ENCODE measurements at places on chromosomes 16 and 17. TPM values are rescaled to one million over a fixed set of nuclear protein-coding genes. Genes with fewer than 3 reads are reported as not detected.

- no peak for DNase-seq
Observed at GRCh38 chr16:79786389-79786788, 185.9 kb upstream of the MAF start.

The GDPD3 gene
- total RNA-seq, result 5.3 TPM

GRCh38 chr17:20103454-20104446 lies 94.6 kb downstream of the SPECC1 start:
- no peak for DNase-seq

GRCh38 chr16:89090669-89091426 lies 2.8 kb upstream of the ACSF3 start:
- no peak for DNase-seq

- DNase-seq, result no peak
Observed at GRCh38 chr17:34547453-34548063, 31.8 kb upstream of the TMEM132E start.

DNA sequence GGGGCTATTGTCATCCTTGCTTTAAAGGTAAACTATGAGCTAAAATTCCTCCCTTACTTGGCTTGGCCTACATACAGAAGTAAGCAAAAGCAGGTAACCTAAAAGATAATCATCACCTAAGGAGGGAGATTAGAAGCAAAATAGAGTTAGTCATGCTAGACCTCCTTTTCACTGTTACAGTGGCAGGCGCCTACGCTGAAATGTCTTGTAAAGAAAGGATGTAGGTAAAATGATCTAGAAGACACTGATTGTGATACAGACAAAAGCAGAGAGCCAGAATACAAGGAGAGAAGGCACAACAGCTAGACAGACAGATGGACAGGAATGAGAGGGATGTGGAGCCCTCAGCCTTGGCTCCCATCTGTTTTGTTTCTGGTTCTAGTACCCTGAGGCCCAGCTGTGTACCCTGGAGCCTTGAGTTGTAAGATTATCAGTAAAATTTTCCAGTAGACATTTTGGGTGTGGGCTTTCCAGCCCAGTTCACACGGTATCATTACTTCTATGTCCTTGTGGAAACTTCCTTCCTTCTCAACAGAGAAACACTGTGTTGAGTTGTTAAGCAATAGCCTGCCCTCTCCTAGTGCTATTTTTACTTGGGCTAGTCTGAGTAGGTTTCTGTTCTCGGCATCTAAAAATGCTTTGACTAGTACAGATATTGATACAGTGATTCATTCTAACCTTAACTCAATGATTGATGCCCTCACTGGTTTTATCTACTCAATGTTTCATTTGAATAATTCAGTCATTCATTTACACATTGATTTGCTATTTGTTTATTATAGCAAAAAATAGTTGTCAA lies 7.7 kb upstream of the C16orf78 start:
- no peak for DNase-seq

DNA sequence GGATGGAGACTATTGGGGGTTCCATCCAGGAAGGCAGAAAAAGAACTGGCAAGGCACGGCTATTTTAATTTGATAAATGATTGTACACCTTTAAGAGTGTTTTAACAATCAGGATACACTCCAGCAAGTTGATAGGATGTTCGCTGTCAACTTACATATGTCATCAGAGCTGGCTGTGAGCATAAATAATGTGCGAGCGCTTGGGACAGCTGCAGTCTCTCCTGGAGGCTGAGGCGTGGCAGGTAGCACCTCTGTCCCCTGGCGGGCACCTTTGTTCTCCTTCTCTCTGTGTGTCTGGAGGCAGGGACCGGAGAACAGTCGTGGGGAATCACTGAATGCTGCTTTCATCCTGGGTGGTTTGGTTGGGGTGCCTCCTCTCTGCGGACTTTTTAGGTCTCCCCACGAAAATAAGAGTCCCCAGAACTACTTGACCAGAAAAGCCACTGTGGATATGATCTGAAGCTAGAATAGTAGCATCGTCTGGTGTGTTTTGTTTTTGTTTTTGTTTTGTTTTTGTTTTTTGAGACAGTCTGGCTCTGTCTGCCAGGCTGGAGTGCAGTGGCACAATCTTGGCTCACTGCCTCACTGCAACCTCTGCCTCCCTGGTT lies 9.4 kb downstream of the BAHCC1 start:
- no peak for DNase-seq

GRCh38 chr16:88449267-88449561 lies 3.9 kb upstream of the ZFPM1 start:
- no peak for DNase-seq

DNA sequence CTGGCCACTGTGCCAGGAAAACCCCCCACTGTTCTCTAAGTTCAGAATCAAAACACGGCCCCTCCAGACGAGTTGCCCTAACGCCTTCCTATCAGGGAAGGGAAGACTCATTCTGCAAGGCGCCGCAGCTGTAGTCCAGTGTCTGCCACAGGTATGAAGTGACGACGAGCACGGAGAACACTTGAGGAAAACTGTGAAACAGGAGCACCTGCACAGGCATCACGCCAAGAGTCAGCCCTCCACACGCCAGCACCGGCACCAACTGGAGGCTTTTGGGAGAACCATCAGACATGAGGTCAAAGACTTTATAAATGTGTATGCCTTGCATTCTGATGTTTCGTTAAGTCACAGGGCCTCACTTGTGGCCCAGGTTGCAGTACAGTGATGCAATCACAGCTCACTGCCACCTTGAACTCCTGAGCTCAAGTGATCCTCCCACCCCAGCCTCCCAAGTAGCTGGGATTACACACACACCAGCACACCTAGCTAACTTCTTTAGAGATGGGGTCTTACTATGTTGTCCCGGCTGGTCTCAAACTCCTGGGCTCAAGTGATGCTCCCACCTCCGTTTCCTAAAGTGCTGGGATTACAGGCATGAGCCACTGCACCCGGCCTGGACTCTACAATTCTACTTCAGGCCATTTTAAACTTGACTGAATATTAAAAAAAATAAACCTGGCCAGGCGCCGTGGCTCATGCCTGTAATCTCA lies 22.9 kb downstream of the KLHDC4 start:
- DNase-seq, result no peak

GRCh38 chr16:14155572-14156190 lies 84.6 kb downstream of the MRTFB start:
- DNase-seq, result no peak

- DNase-seq, result no peak
Observed at GRCh38 chr17:38354466-38354865, 2.8 kb downstream of the SOCS7 start.

The ABCC12 gene
- not detected for total RNA-seq

The CCDC92B gene
- total RNA-seq, result not detected

The BLTP2 gene
- total RNA-seq, result 154 TPM

The GPR139 gene
- not detected for total RNA-seq

DNA sequence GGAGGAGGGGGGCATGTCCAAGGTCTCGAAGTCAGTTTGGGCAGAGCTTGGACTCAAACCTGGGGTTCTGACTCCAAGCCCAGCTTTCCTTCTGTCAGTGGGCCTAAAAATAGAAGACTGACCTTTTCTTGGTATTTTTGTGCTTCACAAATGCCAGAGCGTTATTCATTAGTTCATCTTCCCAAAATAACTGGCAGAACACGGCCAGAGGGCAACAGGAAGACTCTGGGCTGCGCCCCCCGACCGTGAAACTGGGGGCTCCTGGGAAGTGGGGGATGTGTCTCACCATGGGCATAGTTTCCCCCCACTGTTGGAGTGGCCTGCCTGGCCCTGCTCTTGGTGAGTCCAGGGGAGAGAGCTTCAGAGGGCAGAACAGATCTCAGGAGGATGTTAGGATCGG lies 94.0 kb downstream of the SOCS1 start:
- no peak for DNase-seq

DNA sequence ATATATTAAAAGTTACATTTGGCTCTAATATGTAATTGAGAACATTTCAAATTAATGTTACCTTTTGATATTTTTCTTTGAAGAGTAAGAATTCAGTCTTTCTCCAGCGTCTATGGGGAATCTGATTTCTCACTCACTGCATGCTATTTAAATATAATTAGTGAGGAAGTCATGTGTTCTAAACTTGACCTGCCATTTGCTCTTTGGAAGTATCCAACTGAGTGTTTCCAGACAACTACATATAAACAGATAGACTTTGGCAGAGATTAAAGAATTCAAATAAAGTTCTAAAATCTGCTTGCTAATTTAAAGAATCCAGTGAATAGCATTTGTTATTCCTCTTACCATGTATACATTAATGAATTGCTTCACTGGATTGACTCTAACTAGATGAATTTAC lies 23.5 kb downstream of the OMG start:
- DNase-seq, result no peak

DNA sequence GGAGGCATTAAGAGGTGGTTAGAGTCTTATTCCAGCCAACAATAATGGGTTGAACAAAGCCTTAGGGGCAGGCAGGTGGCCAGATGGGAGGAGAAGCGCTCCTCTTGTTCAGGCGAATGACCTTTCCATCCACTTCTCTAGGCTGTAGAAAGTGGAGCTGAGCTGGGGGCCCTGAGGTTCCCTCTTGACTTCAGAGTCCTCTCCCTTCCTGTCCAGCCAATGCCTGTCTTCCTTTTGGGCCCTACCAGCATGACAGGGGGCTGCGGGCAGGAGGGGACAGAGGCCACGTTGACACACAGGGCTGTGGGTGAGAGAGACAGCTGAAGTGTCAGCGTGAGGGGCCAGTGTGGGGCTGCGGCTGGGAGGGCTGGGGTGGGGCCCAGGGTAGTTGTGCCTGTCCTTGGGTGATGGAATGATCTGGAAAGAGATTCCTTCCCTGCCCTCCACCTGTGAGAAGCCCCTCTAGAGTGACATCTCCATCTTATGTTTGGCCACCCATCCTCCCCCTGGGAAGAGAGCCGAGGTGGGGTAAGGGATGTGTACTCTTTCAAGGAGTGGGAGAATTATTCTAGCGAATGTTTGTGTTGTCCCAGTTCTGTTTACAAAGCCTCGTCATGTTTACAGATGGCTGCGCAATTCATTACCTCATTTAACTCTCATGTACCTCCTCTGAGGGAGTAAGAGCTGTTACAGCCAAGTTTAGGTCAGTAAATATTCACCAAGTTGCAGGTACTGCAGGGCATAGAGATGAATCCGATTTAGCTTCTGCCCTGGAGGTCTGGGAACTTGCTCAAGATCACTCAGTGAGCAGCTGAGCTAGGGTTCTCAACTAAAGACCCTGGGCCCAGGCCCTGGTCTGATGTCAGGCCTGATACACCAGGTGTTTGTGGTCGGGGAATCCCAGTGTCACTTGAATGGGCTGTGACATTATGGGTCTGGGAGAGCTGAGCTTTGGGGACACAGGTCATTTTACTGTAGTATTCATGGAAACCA lies 3.3 kb downstream of the ERBB2 start:
- no peak for DNase-seq

DNA sequence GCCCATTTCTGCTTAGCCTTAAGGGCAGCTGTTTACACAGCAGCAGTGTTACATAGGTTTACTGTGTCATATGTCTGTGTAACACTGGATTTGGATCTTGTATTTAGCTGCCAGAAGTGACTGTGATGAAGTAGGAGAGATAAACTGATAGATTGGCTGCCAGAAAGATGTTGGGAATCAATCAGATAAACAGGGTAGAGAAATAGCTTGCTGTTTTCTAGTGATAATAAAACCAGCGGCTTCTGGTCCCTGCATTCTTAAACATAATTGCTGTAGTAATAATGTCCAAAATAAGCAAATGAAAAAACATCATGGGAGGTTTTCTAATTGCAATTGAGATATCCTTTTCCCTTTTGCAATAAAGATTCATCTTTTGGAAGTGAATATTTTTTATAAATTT lies 68.7 kb downstream of the AATF start:
- no peak for DNase-seq

GRCh38 chr17:60971515-60972369 lies 294.1 kb downstream of the BCAS3 start:
- DNase-seq, result peak; percentile 27

DNA sequence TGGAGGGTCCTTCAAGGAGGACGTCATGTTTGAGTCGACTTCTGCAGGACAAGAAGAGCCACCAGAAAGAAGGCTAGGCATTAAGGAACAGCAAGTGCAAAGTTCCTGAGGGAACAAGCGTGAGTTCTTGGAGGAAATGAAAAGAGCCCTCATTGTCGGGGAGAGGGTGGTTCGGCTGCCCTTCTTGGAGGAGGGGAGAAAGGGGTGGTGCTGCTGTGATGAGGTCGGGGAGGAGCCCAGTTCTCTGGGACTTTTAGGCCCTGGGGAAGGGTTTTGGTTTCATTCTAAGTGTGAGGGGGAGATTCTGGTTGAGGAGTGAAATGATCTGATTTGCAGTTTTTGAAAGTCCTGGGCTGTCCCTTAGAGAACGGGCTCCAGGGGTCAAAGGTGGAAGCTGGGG lies 4.1 kb downstream of the BICDL2 start:
- DNase-seq, result no peak
